ENCODE measurements at places on chromosomes 2 and 18. TPM values are rescaled to one million over a fixed set of nuclear protein-coding genes. Genes with fewer than 3 reads are reported as not detected.

The MGAT4A gene
- 0.28 TPM for total RNA-seq

The SPP2 gene
- not detected for total RNA-seq

The PGAP1 gene
- total RNA-seq: 4.1 TPM

The CLEC4F gene
- total RNA-seq: not detected

The FEV gene
- not detected for total RNA-seq

The IHH gene
- total RNA-seq: not detected

The ANKRD62 gene
- total RNA-seq: not detected

The ANKAR gene
- total RNA-seq: 6.5 TPM

The SCN1A gene
- total RNA-seq: 0.28 TPM

The TMEM169 gene
- 0.09 TPM for total RNA-seq

The SIX2 gene
- under 0.01 TPM for total RNA-seq

The MALL gene
- total RNA-seq: 2.6 TPM

The ERMN gene
- not detected for total RNA-seq

The COL5A2 gene
- total RNA-seq: 785 TPM

The HIBCH gene
- total RNA-seq: 13.5 TPM

The C18orf54 gene
- 1.3 TPM for total RNA-seq

The QPCT gene
- 9.5 TPM for total RNA-seq

The SCN3A gene
- total RNA-seq: 1.00 TPM

The PLA2R1 gene
- total RNA-seq: 10.0 TPM

The SLC8A1 gene
- 13.1 TPM for total RNA-seq

The GNAL gene
- 0.65 TPM for total RNA-seq

The IL36RN gene
- total RNA-seq: 0.09 TPM

The RGPD8 gene
- 11.1 TPM for total RNA-seq

The SFT2D3 gene
- 3.8 TPM for total RNA-seq

The B3GNT2 gene
- 15.9 TPM for total RNA-seq

The VSNL1 gene
- total RNA-seq: not detected

The MARCO gene
- total RNA-seq: not detected

The NYAP2 gene
- not detected for total RNA-seq

The AOX1 gene
- 23.2 TPM for total RNA-seq

The MAPRE3 gene
- total RNA-seq: 3.1 TPM

The PLGLB2 gene
- total RNA-seq: 1.1 TPM

The BMP10 gene
- total RNA-seq: not detected

Data from smooth muscle cell of bladder (primary cell).